ENCODE measurements at places on chromosomes 16 and 17.

GRCh38 chr16:13992976-13993375, 73.0 kb downstream of the ERCC4 start:
- no peak for DNase-seq

GRCh38 chr16:85463672-85464382, 149.3 kb upstream of the GSE1 start:
- no peak for DNase-seq

GRCh38 chr16:72829846-72830775, 217.8 kb downstream of the ZFHX3 start:
- DNase-seq, result no peak

DNA sequence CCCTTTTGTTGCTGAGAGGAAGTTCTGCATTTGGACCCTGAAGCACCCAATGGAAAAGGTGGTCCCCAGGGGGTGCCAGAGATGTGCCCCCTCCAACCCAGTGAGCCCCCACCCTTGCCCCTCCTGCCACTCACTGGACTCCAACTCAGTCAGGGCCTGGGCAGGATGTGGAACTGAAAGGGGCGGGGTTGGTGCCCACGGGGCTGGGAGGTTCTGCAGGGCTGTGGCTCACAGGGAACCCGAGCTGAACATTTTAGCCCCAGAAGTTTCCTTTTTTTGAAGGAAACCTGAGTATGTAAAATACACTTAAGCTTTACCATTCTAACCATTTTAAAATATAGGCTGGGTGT, 15.8 kb upstream of the OGFOD3 start:
- DNase-seq, result peak; percentile 56

DNA sequence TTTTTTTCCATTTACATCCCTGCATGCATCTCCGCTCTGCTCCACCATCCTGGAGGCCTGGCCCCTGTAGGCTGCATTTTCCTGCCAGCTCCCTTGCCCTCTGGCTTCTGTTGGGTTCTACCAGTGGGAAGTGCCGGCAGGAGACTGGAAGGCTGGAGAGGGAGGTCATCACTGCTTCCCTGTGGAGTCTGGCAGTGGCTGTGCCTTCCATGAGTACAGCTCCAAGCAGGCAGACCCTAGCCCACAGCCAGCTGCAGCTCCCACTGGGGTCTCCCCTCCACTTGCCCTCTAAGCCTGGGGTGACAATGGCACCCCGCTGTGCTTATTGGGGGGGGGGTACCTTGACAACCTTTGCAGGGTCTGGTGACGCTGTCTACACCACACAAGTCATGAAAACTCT, 37.3 kb downstream of the MMP15 start:
- no peak for DNase-seq

- no peak for DNase-seq
These were observed 7.8 kb downstream of the CRHR1 start for GRCh38 chr17:45791935-45792334.

DNA sequence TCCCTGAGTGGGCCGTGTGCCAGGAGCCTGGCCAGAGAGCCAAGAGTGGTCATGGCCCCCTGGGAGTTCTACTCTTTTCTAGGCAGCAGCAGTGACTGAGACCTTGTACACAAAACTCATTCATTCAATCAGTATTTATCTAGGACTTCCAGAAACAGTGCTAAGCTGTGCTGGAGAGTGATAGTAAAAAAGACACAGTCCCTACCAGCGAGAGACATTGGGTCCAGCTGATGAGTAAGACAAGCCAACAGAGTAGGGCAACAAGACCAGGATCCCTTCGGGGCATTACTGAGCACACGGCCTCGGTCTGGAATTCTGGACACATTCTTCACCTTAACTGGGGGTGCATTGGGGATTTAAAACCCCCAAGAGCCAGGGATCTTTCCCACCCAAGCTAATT, 20.2 kb downstream of the CBX4 start:
- DNase-seq, result no peak

GRCh38 chr17:77796176-77796860, 162.2 kb upstream of the TNRC6C start:
- DNase-seq, result no peak

DNA sequence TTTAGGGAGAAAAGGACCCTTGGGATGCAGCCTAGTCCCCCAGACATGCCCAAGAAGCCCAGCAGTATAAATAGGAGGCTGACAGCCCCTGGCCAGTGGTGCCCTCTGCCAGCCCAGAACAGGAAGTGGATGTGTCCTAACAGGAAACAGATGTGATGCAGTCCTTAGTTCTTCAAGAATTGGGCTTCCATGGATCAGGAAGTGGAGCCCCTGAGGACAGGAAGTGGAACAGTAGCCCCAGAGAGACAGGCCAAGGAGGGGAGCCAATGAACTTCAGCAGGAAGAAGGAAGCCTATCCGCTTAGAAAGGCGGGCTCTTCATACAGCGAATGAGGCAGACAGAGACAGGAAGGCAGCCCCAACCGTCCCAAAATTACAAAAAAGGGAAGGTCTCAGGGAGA, 7.2 kb downstream of the CTF1 start:
- no peak for DNase-seq

- DNase-seq, result no peak
These were observed 639 bp upstream of the TRIM65 start for GRCh38 chr17:75897160-75898019.

GRCh38 chr17:70137451-70138230, 31.7 kb upstream of the KCNJ2 start:
- DNase-seq, result peak; percentile 70

DNA sequence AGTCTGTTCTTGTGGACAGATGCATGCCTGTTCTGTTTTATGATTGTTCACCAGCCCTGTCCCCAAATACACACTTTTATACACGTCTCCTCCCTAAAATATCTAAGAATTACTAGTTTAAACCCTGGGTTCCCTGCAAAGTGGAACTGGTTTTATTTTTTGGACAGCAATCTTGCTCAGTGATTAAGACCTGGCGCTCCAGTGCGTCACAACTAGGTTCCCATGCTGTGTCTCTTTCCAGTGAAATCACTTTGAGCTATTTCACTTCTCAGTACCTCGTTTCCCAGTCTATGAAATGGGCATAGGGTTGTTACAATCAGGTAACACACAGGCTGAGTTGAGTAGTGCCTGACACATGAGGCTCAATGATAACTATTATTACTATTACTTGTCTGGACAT, 1.1 kb downstream of the CEP20 start:
- DNase-seq, result no peak

GRCh38 chr16:74841469-74841868, 66.8 kb upstream of the FA2H start:
- no peak for DNase-seq

DNA sequence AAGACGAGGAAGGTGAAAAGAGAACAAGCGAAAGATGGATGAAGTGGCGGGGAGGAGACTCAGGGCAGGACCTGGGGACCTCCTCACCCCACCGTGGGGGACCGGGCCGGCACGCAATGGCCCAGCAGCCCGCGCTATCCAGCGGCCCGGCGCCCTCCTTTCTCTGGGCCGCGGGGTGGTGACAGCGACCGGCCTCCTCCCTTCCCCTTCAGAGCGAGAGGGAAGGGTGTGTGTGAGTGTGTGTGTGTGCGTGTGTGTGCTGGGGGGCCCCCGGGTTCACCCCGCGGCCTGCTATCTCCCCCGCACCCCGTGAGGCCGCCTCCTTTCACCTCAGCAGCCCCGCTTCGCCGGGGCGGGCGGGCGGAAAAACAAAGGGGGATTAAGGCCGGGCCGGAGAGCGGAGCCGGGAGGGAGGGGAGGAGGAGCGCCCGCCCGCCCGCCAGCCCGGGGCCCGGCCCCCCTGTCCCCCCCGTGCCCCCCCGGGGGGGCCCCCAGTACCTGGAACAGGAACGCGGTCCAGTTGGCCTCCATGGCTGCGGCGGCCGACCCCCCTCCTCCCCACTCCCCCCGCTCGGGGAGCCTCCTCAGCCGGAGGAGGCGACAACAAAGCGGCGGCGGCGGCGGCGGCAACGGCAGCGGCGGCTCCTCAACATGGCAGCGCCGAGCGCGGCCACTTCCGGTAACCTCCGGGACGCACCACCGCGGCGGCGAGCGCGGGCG, at the start of gene VEZF1:
TSS of gene VEZF1 (minus strand) at position 674 of the 720 bp plus-strand sequence. CDS start at position 531, 143 bp downstream.
- peak; percentile 79 for DNase-seq

DNA sequence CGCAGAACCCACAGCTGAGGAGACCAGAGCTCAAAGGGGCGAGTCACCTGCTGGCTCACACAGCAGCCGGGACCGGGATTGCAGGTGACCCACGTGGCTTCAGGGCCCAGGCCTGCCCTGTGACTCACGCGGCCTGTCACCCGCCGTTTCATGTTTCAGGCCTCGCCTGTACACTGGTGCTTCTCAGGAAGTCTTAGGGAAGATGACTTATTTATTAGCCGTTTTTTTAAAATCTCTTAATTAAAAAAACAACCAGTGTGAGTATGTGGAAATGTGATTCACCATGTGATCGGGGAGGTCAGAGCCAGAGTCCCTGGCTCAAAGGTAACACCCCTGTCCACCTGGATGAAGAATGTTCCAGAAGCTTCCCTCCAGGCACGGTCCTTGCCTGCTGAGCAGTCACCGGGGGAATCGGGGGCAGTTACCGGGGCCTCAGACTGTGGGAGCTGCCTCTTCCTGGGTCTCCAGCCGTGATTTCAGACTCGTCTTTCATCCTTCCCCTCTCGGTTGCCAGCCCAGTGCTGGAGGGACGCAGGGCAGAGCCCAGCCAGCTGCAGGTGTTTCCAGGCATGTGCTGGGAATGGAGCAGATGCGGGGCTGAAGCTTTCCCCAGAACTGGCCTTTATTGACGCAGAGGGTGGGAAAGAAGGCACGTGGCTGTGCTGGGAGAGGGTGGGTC, 49.3 kb downstream of the CMIP start:
- no peak for DNase-seq

DNA sequence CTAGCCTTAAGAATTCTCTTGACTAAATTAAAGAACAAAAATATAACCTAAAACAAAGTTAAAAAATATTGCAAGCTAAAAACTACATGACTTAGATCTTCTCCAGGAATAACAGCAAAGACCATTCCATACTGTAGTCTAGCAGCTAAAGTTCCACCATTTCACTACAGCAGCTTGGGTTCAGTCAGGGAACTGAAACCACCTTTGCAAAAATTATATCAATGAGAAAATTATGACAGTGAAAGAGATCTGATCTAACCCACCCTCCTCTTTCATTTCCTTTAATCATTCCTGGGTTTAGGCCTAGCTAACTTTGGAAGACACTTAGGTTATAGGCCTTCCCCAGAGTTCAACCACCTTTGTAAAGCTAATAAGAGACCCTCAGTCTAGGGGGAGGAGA, 36.3 kb upstream of the NOS2 start:
- no peak for DNase-seq

GRCh38 chr17:7021993-7022778, 664 bp upstream of the BCL6B start:
- DNase-seq, result peak; percentile 83

GRCh38 chr16:83940630-83941378, 12.2 kb upstream of the OSGIN1 start:
- no peak for DNase-seq

- DNase-seq, result peak; percentile 60
These were observed 31.0 kb upstream of the SLC5A10 start for GRCh38 chr17:18920911-18921441.

GRCh38 chr16:11630046-11630767, 38.0 kb upstream of the SNN start:
- no peak for DNase-seq

- DNase-seq, result no peak
These were observed 156.0 kb upstream of the SALL1 start for GRCh38 chr16:51306886-51307595.

- peak; percentile 56 for DNase-seq
These were observed 1.3 kb downstream of the ARMC5 start for GRCh38 chr16:31460582-31461002.

DNA sequence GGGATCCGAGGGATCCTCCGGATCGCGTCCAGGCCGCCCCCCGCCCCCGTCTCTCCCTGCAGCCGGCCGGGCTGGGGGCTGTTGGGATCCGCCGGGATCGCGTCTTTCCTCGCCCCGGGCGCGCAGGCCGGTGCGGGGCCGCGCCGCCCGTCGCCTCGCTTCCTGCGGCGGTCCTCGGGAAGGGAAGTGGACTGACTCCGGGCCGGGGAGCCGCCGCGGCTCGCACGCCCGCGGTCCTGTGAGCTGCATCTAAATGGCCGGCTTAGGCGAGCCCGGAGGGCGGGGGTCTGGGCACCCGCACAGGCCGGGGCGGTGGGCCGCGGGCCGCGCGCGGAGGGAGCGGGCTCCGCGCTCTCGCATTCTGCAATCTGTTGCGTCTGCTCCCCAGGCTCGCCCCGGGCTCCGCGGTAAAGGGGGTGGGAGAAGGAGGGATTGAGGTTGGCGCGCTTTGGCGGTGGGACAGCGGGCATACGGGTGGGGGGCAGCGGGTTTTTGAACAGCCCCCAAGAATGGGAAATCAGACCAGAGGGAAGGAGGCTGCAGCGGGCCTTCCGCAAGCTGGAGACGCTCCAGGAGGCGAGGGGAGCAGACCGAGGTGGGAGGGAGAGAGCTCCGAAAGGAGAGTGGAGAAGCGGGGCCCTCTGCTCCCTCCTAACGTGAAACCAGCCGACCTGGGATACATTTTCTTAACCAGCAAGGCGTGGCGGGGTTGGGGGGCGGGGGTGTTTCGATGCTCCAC, 2.2 kb downstream of the TMEM132E start:
- DNase-seq, result no peak

- DNase-seq, result no peak
These were observed 19.8 kb downstream of the ZNF385C start for GRCh38 chr17:42078396-42079043.

DNA sequence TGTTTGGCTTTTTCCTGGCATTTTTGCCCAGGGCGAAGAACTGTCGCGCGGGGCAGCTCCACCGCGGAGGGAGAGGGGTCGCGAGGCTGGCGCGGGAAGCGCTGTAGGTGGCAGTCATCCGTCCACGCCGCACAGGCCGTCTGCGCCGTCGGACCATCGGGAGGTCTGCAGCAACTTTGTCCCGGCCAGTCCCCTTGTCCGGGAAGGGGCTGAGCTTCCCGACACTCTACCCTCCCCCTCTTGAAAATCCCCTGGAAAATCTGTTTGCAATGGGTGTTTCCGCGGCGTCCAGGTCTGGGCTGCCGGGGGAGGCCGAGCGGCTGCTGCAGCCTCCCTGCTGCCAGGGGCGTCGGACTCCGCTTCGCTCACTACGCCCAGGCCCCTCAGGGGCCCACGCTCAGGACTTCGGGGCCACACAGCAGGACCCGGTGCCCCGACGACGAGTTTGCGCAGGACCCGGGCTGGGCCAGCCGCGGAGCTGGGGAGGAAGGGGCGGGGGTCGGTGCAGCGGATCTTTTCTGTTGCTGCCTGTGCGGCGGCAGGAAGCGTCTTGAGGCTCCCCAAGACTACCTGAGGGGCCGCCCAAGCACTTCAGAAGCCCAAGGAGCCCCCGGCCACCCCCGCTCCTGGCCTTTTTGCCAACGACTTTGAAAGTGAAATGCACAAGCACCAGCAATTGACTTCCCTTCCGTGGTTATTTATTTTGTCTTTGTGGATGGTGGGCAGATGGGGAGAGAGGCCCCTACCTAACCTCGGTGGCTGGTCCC, 2.3 kb upstream of the CBX4 start:
- DNase-seq, result no peak

DNA sequence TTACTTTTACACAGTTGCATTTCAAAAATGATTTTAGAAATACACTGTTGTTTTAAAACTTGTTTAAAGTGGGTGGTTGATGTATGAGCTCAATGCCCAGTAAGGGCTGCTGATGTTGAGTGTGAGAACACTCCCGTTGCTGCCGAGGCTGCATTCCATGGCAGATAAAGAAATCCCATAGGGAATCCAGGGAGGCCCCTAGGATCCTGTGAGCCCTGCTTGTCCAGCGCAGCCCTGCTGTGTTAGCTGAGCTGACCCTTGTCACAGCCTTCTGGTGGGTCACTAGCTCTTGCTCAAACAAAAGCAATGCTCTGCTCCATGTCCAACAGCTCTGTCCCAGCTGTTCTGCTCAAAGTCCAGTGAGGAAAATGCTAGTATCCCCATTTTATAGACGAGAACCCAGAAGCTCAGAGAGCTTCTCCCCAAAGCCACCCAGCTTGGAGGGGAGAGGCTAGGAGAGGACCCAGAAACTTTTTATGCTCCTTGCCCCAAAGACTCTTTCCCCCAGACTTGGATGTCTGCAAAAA, 18.6 kb upstream of the COL1A1 start:
- no peak for DNase-seq
